ENCODE measurements at places on chromosomes 4 and X. TPM values are rescaled to one million over a fixed set of nuclear protein-coding genes. Genes with fewer than 3 reads are reported as not detected.

The F8A3 gene
- 0.19 TPM for total RNA-seq

The NPNT gene
- total RNA-seq, result 11.1 TPM

The FAM133A gene
- 0.40 TPM for total RNA-seq

The SUPT20HL2 gene
- not detected for total RNA-seq

The MAGEB2 gene
- not detected for total RNA-seq

The GUCY1B1 gene
- 17.0 TPM for total RNA-seq

The CHIC1 gene
- 9.7 TPM for total RNA-seq

The IL3RA gene
- 7.6 TPM for total RNA-seq

The RAB41 gene
- total RNA-seq, result not detected

The POF1B gene
- 3.7 TPM for total RNA-seq

The BDH2 gene
- total RNA-seq, result 21.7 TPM

The MTNR1A gene
- not detected for total RNA-seq

The ATP8A1 gene
- 22.1 TPM for total RNA-seq

The LGI2 gene
- total RNA-seq, result 5.0 TPM

The TASL gene
- total RNA-seq, result 0.22 TPM

The HOPX gene
- total RNA-seq, result 5.2 TPM

The PNCK gene
- total RNA-seq, result 7.6 TPM

The WNK3 gene
- 0.65 TPM for total RNA-seq

The ARL9 gene
- total RNA-seq, result not detected

The AIMP1 gene
- total RNA-seq, result 36.9 TPM

The TMEM144 gene
- total RNA-seq, result 14.6 TPM

The APLN gene
- 6.2 TPM for total RNA-seq

The COX7B2 gene
- total RNA-seq, result not detected

The CHRDL1 gene
- total RNA-seq, result 3.7 TPM

The ITIH6 gene
- not detected for total RNA-seq

The GABRG1 gene
- not detected for total RNA-seq

The SMIM10 gene
- total RNA-seq, result 4.9 TPM

The PABPC1L2A gene
- total RNA-seq, result not detected

The ASMT gene
- not detected for total RNA-seq

The OTC gene
- not detected for total RNA-seq

The PAGE2B gene
- not detected for total RNA-seq

The IGSF1 gene
- 16.3 TPM for total RNA-seq

The NOP14 gene
- 16.1 TPM for total RNA-seq

The NKX1-1 gene
- not detected for total RNA-seq

The MAGEB10 gene
- not detected for total RNA-seq

The PABPC5 gene
- total RNA-seq, result 0.67 TPM

The STK32B gene
- 0.22 TPM for total RNA-seq

The CFAP299 gene
- total RNA-seq, result not detected

The SAGE1 gene
- not detected for total RNA-seq

The TLR2 gene
- 5.1 TPM for total RNA-seq

The CT47A7 gene
- total RNA-seq, result not detected

The ZIC3 gene
- not detected for total RNA-seq

The FDCSP gene
- total RNA-seq, result not detected

The FUNDC1 gene
- total RNA-seq, result 28.8 TPM

The ADH1C gene
- 4.0 TPM for total RNA-seq

The PARM1 gene
- 74.4 TPM for total RNA-seq

The GASK1B gene
- total RNA-seq, result 90.6 TPM

The SPATA4 gene
- 0.22 TPM for total RNA-seq

The XAGE1A gene
- not detected for total RNA-seq

The ITM2A gene
- total RNA-seq, result 57.8 TPM

The NKX3-2 gene
- 0.30 TPM for total RNA-seq

The CLTRN gene
- 0.94 TPM for total RNA-seq

The PPEF2 gene
- total RNA-seq, result not detected

The SLC38A5 gene
- total RNA-seq, result 2.2 TPM

The APELA gene
- not detected for total RNA-seq

All from cardiac septum (tissue), 1 donor.